Brain microvascular endothelial cell (primary cell): ENCODE measurements at places on chromosomes 16 and 17.

- DNase-seq, result no peak
These were observed 218.7 kb downstream of the CEP112 start for GRCh38 chr17:65973237-65973636.

- peak; percentile 59 for DNase-seq
These were observed 2.7 kb downstream of the MPRIP start for GRCh38 chr17:17044846-17045561.

DNA sequence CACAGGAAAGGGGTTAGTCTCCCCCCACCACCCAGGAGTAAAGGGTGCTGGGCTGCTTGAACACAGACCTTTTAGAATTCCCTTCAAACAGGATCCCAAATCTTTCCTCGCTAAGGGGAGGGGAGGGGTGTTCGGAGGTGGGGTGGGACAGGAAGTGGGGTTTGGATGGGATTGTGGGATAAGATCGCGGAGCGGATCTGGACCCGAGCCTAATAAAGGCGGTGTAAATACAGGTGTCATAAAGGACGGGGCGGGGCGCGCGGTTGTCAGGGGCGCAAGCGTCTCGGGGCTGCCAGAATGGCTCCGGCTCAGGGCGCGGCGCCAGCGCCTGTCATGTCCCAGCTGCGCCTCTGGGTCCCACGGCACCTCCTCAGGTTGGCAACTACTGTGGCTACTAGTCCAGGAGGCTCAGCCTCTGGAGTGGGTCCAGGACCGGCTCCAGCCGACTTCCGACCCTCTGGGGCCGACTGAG, 59.8 kb upstream of the FBXO47 start:
- DNase-seq, result no peak

DNA sequence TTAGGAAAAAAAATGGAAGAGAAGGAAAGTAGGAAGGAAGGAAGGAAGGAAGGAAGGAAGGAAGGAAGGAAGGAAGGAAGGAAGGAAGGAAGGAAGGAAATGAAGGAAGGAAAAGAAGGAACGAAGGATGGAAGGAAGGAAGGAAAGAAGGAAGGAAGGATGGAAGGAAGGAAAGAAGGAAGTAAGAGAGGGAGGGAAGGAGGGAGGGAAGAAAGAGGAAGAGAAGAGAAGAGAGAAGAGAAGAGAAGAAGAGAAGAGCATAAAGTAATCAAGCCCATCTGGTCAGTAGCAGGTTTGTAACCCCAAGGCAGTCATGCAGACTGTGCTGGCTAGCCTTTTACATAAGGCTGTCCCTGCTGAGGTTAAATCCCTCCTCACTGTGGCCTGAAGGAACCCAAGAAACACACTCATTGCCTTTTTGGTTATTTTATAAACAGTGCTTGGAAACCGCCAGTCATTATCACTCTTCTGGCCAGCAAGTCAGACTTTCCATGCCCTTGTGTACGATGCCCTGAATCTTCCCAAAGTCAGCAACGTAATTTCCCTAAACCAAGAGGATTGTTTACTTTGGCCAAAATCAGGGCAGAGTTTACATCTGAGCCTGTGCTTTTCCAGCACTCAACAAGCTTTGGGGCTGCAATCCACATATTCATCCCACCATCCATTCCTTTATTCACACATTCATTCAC, 409.6 kb upstream of the MAF start:
- DNase-seq, result no peak

GRCh38 chr16:1145383-1146100, 7.4 kb upstream of the CACNA1H start:
- no peak for DNase-seq

- no peak for DNase-seq
These were observed 5.2 kb upstream of the FANCA start for GRCh38 chr16:89821438-89822187.

DNA sequence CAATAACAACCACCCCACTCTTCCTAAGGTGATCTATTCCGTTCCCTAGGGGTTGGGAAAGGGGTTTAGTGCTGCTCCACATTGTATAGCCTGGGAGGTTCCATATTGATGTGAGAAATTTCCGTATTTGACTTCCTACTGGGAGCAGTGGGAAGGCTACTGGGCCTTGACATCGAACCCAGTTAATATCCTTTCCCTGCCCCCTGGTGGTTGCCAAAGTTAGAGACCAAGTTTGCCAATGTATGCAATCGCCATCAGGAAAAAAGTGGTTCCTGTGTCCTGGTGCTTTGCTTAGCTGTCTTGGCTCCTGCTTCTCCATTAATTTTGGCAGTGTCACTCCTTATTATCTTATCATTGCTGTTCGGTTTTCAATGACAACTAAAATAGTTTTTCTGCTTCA, 914.9 kb downstream of the KCNJ2 start:
- DNase-seq, result peak; percentile 16

DNA sequence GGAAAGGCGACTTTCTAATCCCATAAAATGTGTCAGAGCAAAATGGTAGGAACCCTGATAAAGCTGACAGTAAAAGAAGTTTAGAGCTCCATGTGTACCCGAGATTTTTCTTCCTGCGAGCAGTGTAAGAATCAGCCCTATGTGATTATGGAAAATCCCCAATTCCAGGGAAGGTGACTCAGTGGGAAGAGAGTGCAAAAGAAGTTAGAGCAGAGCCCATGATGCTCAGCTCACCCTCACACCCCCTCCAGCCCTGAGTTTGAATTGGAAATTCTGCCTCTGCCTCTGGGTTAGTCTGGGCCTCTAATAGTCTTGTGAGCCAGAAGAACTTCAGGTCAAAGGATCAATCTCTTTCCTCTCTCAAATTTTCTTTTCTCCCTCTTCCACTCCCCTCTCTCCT, 12.5 kb downstream of the C17orf78 start:
- no peak for DNase-seq

- no peak for DNase-seq
These were observed 637 bp downstream of the DHRS11 start for GRCh38 chr17:36592316-36592715.

- no peak for DNase-seq
These were observed 26.2 kb upstream of the RASL10B start for GRCh38 chr17:35705230-35705629.

GRCh38 chr16:65876056-65876408, 490.5 kb upstream of the CDH5 start:
- no peak for DNase-seq

DNA sequence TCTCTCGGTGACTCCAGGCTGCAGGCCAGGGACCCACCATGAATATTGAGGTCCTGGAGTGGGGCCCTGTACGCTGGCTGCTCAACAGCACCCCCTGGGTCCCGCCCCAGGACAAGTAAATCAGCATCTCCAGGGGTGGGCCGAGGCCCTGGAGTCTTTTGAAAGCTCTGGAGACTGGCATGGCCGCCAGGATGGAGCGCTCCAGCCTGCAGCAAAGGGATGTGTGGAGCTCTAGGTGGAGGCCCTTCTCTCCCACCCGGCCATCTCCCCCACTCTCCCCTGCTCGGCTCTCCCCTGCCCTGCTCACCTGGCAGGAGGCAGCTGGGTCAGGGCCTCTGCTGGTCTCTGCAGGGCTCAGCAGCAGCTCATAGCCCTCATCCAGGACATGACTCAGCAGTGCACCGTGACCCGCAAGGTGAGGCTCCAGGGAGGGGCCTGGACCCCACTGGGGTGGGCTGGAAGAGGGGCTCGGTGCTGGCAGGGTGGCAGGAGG, 16.6 kb downstream of the SGSH start:
- DNase-seq, result no peak

- no peak for DNase-seq
These were observed 27.4 kb downstream of the NDEL1 start for GRCh38 chr17:8463099-8463498.

DNA sequence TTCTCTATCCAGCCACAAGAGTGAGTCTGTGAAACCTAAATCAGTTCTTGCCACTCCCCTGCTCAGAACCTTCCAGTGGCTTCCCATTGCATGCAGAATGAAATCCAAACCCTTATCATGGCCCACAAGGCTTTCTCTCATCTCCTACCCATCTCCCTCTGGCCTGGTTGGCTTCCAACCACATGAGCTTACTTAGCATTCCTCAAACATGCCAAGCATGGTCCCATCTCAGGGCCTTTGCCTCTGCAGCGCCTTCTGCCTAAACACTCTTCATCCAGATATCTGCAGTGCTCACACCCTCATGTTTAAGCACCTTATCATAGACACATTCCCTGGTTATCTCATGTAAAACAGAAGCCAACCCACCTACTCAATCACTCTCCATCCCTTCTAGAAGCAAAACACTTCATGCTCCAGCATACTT, 15.5 kb downstream of the TK2 start:
- DNase-seq, result no peak

DNA sequence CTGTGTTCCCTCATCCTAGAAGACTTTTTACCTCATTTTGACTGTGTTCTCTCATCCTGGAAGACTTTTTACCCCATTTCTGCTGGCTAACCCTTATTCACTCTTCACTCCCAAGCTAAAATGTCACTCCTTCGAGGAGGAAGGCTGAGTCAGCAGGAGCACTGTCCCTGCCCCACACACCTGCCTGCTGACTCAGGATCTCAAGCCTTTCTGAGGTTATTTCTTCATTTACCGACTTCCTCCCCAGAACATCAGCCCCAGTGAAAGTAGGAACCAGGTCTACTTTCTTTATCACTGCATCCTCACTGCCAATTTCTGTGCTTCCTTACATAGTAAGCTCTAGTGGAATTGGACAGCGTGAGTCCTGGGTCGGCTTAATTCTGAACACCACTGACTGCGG, 220.6 kb downstream of the HS3ST4 start:
- no peak for DNase-seq

GRCh38 chr17:46158323-46159296, 34.6 kb downstream of the KANSL1 start:
- DNase-seq, result no peak

DNA sequence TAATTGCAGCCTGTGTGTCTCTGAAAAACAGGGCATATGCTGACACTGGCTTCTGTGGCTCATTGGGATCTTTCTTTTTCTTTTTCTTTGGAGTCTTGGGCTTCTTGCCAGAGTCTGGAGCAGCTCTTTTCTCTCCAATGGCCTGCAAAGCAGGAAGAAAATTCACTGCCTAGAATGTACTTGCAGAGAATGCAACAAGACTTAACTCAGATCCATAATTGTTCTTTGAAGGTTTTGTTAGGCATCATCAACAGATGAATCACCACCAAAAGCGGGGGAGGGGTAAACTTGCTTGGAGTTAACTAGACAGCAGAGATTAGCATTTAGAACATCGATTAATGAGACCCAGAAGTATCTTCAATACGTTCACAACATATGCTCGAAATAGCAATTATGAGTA, 100.9 kb downstream of the TOX3 start:
- DNase-seq, result no peak

GRCh38 chr17:63692195-63692816, 7.6 kb downstream of the LIMD2 start:
- no peak for DNase-seq

GRCh38 chr17:62688398-62689160, 61.1 kb downstream of the MRC2 start:
- DNase-seq, result no peak

DNA sequence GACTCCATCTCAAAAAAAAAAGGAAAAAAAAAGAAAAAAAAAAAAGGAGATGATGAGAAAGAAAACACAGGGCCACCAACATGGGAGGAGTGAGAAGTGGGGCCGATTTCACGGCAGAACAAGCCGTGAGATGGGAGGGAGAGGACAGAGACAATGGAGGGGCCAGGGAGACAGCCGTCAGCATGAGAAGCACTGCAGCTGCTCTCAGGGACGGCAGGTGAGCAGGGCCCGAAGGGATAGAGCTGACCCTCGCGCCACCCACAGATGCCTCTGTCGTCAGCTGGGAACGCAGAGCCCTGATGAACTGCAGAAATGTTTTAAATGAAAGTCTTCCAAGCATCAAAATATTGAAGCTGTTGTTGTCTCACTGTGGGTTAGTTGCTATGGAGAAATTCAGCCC, 20.3 kb downstream of the PITPNM3 start:
- DNase-seq, result no peak
